ENCODE measurements at places on chromosomes 5 and 9. TPM values are rescaled to one million over a fixed set of nuclear protein-coding genes. Genes with fewer than 3 reads are reported as not detected.

GRCh38 chr9:123070198-123070597 is 36.7 kb downstream of the GPR21 start:
- DNase-seq = no peak

GRCh38 chr5:51378448-51379330 is 4.6 kb upstream of the ISL1 start:
- no peak for DNase-seq

DNA sequence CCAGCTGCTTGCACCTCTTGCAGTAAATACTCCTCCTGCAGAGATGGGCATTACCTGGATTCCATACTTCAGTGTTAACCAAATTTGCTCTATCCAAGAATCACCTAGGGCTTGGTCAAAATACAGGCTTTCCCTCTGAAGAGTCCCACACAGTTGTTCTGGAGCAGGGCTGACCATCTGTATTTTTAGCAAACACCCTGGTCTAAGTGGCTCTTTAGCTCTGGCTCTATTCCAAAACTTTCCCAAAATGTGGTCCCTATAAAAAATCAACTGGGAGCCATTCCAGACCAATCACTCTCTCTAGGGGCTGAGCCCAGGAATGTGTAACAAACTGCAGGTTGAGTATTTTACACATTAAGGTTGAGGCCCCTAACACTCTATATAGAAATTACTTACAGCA is 153.7 kb downstream of the SPOCK1 start:
- no peak for DNase-seq

GRCh38 chr5:94746731-94747124 is 128.3 kb downstream of the SLF1 start:
- DNase-seq = no peak

DNA sequence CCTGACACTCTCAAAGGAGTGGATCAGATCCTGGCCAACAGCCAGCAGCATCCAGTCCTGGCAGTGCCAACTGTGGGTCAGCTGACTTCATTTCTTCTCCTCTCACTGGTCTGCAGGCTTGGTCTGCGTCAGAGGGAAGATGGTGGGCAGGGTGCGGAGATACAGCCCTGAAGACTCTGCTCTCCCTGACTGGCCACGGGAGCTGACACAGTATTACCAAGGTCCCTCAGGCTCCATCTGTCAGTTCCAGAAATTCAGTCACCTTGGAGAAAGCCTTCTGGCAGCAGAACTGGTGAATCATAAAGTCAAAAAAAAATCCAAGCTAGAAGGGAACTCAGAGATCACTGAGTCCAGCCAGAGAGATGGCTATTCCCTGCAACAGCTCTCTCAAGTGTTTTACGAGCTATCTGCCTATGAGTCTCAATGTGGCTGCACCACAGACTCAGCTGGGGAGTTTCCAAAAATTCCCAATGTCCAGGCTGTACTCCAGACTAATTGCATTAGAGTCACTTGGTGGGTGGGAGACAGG is 27.9 kb downstream of the C1QTNF2 start:
- DNase-seq = no peak

TBC1D9B gene
- 83.3 TPM for total RNA-seq
